ENCODE measurements at places on chromosomes 12 and 14.

DNA sequence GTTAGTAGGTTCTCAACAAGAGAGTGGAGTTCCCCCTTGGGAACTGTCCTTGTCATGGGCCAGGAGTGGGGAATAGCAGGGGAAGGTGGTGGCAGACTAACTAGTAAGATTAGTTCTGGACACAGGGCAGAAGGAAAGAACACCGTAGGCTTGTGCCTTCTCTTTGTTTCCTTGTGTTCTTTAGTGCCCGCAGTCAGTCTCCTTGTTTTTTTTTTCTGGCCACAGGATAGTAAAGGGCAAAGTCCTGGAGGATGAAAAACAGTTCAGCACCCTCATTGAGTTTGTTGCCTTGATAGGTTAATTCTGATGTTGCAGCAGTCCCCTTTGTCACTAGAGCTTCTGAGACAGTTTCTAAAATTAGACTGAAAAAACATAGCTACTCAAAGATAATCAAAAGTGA, 8.4 kb downstream of the PEX5 start:
- DNase-seq, result no peak

GRCh38 chr12:130577351-130577750, 138.7 kb downstream of the RIMBP2 start:
- DNase-seq, result no peak

- no peak for DNase-seq
Measured at GRCh38 chr14:90354551-90355298, 23.0 kb upstream of the NRDE2 start.

DNA sequence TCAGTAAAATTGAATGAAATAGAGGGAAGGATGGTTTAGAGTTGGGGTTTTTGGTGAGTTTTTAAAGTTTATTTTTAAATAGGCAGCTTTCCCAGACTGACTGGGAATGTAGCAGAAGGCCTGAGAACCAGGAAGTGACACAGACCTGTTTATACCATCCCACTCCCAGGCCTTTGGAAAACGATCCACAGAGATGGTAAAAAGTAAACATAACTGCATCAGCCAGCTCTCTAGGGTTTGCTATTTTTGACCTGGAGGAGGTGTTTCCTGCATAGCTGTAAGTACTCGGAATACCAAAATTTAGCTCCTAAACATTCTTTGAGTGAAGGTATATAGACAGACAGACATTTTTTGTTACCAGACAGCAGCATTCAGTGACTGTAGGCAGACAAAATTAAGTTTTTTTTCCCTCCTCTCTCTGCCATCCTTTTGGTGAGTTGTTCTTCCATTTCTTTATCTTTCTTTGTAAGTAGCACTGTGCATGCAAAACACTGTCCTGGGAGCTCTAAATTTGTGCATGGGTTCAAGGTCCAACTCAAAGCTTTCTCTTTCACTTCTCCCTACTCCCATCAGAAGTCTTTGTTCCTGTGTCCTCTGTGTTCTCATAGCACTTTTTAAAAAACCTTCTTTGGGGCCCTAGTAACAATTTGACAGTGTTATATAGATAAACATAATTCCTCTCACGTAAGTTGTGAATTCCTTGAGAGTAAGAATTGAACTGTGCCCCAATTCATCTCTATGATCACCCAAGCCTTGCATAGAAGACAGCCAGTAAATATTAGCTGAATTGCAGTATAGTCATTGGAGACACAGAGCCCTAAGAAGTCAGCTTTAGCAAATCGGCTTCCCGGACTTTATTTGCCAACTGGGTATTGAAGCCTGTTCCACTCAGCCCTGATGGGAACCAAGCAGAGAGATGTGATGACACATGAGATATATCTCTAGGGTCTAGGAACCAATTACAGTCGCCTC, 37.4 kb downstream of the SUSD6 start:
- DNase-seq, result no peak

DNA sequence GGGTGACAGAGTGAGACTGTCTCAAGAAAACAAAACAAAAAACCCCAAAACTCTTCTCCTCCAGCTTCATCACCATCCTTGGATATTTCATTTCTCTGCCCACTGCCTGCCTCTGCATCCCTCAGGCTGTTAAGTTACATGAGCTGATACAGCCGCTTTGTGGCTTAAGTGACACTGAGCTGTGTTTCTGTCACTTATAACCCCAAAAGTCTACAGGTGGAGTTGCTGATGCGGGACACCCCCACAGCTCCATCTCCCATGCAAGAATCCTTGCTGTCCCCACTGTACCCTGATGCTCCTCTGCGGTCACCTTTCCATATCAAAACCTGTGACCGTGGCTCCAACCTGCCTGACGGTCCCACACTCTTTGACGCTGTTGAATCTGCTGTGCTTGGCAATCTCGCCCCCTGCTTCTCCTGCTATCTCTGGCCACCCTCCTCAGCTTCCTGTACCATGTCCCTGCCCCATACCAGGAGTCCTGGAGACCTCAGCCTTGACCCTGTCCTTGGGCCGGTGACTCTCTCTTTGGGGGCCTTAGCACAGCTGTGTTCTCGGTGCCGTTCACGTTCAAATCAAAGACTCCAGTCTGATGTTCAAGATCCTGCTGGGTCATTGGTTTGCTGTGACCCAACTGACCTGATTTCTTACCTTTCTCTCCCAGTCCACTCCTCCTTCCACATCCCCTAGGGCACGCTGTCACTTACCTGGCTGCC, 20.3 kb downstream of the HVCN1 start:
- no peak for DNase-seq

- no peak for DNase-seq
Measured at GRCh38 chr14:81305743-81306142, 85.0 kb upstream of the GTF2A1 start.

- DNase-seq, result no peak
Measured at GRCh38 chr12:98227162-98227561, 288.2 kb upstream of the TMPO start.

- DNase-seq, result no peak
Measured at GRCh38 chr14:68890173-68890931, 88.8 kb downstream of the ACTN1 start.

DNA sequence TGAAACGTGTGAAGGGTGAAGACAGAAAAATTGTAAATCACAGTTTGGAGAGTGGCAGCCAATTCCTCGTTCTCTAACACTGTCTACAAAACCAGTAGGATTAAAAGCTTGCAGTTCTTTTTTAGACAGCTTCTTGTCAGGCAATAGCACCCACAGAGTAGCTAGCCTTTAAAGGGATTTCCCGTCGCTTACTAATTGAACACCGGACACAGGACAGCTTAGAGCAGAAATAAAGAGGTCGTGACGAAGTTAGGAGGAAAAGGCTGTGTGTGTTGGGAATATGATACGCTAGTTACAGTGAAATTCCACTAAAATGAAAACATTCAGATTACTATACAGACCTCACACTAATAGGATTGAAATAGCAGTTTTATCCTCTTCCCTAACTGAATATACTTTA, 149.1 kb upstream of the FLRT2 start:
- no peak for DNase-seq

GRCh38 chr12:123263196-123263817, 8.3 kb downstream of the CDK2AP1 start:
- no peak for DNase-seq

- DNase-seq, result no peak
Measured at GRCh38 chr14:94888121-94888520, 118.2 kb upstream of the GSC start.

DNA sequence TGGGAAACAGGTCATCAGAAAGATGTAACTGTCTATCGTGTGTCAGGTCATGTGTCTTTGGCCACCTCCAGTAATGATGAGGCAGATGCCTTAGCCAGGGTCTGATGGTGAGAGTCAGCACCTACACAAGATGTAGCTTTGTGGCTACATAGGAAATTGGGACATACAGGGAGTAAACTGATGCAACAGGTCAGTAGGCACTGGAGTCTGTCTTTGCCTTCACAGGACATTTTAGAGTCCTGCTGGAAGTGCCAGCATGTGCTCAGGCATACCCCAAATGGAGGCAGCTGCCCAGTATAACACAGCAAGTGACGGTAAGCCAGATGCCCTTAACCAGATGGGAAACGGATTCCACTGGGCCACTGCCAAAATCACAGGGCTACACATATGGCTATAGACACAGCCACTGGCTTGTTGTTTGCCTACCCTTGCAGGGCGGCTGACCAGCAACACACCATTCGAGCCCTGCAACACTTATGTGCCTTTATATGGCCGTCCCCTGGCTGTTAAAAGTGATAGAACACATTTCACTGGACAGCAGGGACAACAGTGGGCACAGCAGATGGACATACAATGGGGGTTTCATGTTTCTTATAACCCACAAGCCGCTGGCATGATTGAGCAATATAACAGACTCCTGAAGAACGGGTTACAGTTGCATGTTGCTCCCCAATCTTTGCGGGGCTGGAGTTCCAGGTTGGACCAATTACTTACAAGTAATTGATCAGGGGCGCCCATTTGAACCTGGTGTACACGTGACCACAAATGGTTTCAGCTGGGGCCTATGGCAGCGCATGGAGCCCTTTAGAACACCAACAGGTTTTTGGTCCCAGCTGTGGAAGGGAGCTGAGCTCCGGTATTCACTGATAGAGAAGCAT, 12.9 kb upstream of the RNASE12 start:
- DNase-seq, result no peak

DNA sequence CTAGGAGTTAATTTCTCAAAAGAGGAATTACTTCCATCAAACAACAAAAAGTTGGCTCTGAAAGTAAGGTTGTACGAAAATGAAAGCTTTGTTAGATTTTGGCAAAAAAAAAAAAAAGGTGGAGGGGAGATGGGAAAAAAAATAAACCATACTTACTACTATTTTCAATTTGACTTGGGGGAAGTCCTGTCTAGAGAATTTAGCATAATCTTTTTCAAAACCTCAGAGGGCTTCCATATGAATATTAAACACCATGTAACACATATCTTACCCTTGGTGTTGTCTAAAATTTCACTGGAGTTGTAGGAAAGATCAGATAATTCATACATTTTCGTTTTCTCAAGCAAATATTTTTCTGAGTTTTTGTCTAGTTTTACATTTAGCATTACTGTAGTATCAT, 17.5 kb downstream of the GRIP1 start:
- DNase-seq, result no peak

DNA sequence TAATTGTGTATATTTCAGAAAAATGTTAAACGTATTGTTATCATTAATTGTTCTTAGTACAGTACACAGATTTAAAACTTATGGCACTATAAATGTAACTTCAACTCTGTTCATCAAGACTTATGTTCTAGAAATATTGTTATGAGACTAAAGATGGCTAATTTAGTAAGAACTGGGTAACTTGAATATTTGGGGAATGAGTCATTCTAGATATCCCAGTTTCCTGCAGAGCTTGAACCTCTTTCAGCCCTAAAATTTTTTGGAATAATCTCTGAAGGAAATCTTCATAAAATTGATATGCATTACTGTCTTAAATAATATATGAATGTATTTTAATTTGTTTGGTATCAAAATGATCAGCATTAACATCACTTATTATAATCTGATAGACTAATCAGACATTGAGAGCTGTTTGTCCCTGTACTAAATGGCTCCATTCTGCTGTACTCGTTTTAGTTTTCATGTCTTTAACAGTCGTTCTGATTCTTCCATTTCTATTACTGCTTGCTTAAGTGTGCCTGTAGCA, 87.1 kb downstream of the VEZT start:
- no peak for DNase-seq

DNA sequence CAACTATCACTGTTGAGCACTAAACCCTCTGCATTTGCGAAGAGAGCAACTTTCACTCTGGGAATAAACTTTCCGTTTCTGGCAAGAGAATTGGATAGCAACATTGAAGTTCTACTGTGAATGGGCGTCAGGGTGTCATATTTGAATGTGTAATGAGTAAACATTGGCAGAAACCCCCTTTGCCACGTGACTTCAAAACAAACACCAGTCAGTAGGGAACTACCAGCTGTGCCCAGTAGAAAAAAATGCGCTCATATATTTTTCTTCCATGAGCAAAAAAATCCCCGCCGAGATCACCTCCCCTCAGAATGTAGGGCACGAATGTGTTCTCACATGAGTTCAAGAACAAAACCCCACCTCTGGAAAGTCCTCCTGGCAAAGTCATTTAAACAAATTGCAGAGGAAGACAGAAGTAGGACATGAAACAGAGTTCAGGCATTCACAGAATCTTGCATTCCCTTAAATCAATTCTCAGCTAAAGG, 80.6 kb downstream of the BTG1 start:
- DNase-seq, result peak; percentile 28

Measured in stimulated activated CD4-positive, alpha-beta T cell treated with anti-CD3 and anti-CD28 coated beads, Interleukin-1b, Interleukin-23, amount 100 ng/mL, for 24 hours (primary cell).